H1 (cell line): ENCODE measurements at places on chromosomes 5 and 9.

GRCh38 chr5:33212900-33213299, 227.9 kb upstream of the TARS1 start:
- DNase-seq, result no peak

GRCh38 chr5:174649391-174649790, 75.0 kb upstream of the MSX2 start:
- no peak for DNase-seq

GRCh38 chr5:81856948-81857928, 106.3 kb upstream of the SSBP2 start:
- peak; percentile 55 for DNase-seq

GRCh38 chr5:54704825-54705224, 187.3 kb downstream of the SNX18 start:
- DNase-seq, result no peak

DNA sequence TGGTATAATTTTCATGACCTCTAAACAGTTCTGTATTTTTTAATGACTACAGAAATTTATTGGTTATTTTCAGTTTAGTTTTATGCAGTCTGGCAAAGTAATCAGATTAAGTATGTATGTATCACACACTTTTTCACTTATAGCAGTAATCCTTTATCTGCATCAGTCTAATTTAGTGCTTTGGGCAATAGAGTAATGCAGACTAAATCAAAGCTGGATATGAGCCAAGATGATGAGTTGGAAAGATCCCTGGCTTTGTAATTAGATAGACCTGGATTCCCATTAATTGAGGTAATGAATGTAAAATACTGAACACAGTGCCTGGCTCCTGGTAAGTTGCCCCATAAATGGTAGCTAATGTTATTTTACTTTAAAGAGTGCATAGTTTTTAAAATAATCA, 215.4 kb upstream of the TLX3 start:
- DNase-seq, result no peak

GRCh38 chr5:90967851-90968250, 409.3 kb downstream of the ADGRV1 start:
- no peak for DNase-seq

GRCh38 chr5:83528439-83528769, 56.9 kb downstream of the VCAN start:
- DNase-seq, result no peak

DNA sequence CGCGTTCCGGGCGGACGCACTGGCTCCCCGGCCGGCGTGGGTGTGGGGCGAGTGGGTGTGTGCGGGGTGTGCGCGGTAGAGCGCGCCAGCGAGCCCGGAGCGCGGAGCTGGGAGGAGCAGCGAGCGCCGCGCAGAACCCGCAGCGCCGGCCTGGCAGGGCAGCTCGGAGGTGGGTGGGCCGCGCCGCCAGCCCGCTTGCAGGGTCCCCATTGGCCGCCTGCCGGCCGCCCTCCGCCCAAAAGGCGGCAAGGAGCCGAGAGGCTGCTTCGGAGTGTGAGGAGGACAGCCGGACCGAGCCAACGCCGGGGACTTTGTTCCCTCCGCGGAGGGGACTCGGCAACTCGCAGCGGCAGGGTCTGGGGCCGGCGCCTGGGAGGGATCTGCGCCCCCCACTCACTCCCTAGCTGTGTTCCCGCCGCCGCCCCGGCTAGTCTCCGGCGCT, at the start of gene DAPK1:
Gene DAPK1 (plus strand): TSS at position 264 of the 442 bp plus-strand sequence. CDS start 1,211 bp downstream, outside the sequence.
- peak; percentile 86 for DNase-seq

GRCh38 chr5:157029457-157029856, 29.5 kb downstream of the HAVCR1 start:
- no peak for DNase-seq

DNA sequence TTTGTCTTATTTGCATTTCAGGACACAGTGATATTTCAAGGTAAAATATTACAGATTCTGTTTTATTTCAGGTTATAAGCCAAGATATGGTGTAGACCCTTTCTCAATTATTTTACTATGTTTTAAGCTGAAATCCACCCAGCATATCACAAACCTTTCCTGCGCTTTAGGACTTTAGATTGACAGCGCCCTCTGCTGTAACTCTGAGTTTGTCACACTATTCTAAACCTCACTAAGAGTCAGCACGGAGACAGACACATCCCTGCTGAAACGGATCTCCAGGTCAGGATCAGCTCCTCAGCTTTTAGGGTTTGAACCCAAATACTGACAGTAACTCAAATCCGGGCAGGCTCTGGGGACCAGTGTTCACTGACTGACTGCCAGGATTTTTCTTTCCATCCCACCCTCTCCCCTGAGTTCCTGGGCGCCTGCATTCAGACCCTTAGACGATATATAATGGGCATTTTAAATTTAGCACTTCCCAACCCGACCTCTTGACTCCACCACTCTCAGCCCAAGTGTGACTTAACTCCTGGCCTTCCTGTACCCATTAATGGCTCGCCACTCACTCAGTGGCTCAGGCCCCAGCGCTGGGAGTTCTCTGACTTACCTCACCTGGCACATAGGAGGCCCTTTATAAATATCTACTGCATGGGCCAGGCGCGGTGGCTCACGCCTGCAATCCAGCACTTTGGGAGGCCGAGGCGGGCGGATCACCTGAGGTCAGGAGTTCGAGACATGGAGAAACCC, 33.5 kb downstream of the TLX3 start:
- no peak for DNase-seq

DNA sequence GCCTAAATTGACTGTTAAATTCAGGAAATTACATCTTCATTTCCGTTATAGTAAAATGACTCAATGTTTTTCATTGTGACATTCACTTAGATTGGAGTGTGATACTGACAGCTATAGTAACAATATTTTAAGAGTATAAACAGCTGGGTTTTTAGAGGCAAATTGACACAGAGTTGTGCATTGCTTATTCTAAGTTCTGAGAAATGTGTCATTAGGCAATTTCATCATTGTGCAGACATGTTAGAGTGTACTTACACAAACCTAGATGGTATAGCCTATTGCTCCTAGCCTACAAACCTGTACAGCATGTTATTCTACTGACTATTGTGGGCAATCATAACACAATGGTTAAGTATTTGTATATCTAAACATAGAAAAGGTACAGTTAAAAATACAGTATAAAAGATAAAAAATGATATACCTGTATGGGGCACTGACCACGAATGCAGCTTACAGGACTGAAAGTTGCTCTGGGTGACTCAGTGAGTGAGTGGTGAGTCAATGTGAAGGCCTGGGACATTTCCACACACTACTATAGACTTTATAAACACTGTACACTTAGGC, 132.7 kb downstream of the PDE4D start:
- DNase-seq, result no peak

- DNase-seq, result no peak
Observed at GRCh38 chr5:137708062-137708461, 27.8 kb downstream of the KLHL3 start.

GRCh38 chr9:136687721-136688223, 515 bp upstream of the AGPAT2 start:
- DNase-seq, result peak; percentile 68

GRCh38 chr9:84781458-84781857, 111.9 kb downstream of the NTRK2 start:
- no peak for DNase-seq

DNA sequence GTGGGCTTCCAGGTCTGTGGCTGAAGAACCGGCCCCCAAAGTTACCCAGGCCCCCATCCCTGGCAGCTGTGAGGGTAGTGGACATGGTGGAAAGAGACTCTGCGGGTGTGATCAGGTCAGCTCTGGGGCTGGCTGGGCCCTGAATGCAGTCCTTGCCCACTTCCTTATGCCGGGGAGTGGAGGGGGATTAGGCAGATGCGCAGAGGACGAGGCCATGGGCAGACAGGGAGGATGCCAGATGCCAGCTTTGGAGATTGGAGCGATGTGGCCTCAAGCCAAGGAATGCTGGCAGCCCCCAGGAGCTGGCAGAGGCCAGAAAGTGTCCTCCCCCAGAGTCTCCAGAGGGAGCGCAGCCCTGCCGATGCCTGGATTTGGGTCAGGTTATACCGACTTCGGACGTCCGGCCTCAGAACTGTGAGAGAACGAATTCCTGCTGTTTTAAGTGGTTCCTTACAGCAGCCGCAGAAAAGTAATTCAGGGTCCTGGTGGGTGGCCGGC, 69.8 kb downstream of the ADAMTS2 start:
- no peak for DNase-seq

DNA sequence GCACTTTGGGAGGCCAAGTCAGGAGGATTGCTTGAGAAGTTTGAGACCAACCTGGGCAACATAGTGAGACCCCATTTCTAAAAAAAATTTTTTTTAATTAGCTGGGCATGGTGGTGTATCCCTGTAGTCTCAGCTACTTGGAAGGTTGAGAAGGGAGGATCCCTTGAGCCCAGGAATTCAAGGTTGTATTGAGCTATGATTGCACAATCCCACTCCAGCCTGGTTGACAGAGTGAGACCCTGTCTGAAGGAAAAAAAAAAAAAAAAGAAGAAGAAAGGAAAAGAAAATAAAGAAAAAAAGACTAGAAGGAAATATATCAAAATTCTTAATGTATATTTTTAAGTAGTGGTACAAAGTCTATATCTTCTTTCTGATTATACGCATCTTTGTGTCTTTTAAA, 28.8 kb upstream of the PCDHB1 start:
- no peak for DNase-seq

DNA sequence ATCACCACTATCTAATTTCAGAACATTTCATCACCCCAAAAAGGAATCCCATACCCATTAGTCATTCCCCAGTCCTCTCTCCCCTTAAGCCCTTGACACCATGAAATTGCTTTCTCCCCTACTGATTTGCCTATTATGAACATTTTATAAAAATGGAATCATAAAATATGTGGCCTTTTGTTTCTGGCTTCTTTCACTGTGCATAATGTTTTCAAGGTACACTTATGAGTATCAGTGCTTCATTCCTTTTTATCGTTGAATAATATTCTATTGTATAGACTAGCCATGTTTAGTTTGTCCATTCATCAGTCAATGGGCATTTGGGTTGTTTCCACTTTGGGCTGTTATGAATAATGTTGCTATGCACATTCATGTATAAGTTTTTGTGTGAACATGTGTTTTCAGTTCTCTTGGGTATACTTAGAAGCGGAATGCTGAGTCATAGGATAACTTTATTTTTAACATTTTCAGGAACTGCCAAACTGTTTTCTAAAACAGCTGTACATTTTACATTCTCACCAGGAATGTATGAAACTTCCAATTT, 40.4 kb upstream of the FGF1 start:
- DNase-seq, result no peak

DNA sequence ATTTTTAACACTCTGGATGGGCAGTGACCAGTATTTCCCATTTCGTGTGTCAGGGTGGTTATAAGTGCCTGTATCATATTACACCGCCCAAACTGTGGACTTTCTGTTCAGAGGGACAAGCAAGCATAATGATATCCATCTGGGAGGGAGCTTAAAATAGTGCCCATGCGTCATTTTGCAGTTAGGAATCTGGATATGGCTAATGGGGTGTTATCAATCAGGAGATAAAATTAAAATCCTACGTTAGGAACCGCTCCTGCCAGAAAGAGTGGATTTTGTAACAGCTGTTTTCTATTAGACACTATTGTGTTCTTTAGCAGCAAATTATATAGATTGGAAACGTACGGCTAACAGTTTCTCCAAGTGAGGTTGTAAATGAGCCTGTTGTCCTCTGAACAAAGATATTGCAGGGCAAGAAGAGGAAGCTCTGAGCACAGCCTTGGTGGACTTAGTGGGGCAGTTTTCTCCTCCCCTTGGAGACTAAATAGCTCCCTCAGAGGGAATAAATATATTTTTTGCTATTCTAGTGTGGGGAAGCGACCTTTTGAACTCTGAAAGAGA, 160.4 kb downstream of the SPATA31D1 start:
- DNase-seq, result no peak

DNA sequence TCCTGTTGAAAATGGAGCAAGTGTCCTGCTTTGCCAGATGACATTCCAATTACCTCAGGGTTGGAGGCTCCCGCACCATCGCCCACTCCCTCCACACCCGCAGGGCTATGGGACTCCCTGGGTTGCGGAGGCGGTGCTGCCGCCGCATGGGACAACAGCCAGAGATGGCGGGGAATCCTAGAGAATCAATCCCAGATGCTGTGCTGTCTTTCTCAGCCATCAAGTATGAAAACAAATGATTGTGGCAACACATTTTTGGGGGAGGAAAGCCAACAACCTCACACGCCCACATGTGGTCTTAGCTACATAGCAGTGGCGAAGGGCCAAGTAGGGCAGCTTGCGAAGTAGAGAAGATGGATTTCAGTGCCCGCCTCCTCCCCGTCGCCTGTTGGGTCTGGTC, 46.7 kb downstream of the IL31RA start:
- DNase-seq, result no peak

GRCh38 chr9:7324152-7324598, 475.4 kb downstream of the DMAC1 start:
- no peak for DNase-seq

- DNase-seq, result no peak
Observed at GRCh38 chr5:168563959-168564358, 15.2 kb downstream of the PANK3 start.

GRCh38 chr5:158389786-158390185, 530.8 kb upstream of the CLINT1 start:
- no peak for DNase-seq

DNA sequence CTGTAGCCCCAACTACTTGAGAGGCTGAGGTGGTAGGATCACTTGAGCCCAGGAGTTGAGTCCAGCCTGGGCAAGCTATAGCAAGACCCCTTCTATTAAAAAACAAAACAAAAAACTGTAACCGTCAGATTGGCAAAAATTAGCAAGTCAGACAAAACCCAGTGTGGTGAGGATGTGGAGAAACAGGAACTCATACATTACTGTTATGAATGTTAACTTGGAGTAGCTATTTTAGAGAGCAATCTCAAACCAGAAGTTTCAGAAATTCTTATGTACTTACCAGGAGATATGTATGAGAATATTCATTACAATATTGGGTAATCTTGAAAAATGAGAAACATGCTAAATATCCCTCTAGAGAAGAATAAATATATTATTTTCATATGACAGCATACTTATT, 120.3 kb downstream of the INVS start:
- DNase-seq, result no peak
